ENCODE measurements at places on chromosomes 7 and 10.
A peak's percentile ranks its signal among the peaks of the same experiment; 100 is the strongest.

- DNase-seq: no peak
Observed at GRCh38 chr10:26593896-26594295, 103.6 kb upstream of the PDSS1 start.

- no peak for DNase-seq
Observed at GRCh38 chr7:99563650-99564049, 5.2 kb downstream of the ZNF655 start.

GRCh38 chr7:128405471-128406313, 4.1 kb downstream of the IMPDH1 start:
- peak; percentile 64 for DNase-seq

- DNase-seq: no peak
Observed at GRCh38 chr7:144763291-144763690, 72.6 kb downstream of the TPK1 start.

DNA sequence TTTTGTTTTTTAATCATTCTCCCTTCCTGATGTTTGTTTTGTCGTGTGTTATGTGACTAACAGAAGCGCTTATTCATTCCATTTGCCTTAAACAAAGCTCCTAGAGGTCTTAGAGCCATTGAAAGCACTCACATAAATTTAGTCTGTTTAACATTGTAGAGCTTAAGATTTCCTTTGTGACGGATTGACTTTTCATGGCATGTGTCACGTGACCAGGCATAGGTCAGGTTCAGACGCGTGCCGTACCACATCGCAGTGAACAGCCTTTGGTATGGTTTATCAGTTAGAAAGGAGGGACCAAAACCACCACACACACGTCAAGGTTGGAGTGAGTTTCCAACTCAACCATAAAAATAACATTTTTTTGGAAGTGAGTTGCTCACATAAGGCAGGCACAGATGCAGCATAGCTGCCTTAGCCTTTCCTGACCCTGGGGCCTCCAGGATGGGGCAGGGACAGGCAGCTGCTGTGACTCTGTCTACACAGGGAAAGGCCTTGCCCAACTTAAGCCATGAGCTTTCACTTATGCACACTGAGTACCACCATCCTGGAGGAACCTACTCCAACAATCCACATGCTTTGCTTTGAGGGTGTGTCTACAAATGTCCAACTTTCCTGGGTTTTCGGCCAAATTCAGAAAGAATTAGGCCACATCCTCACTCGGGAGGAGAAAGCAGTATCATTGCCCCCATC, 55.5 kb downstream of the WDFY4 start:
- peak; percentile 8 for DNase-seq
